ENCODE measurements at places on chromosomes 1 and 21.

DNA sequence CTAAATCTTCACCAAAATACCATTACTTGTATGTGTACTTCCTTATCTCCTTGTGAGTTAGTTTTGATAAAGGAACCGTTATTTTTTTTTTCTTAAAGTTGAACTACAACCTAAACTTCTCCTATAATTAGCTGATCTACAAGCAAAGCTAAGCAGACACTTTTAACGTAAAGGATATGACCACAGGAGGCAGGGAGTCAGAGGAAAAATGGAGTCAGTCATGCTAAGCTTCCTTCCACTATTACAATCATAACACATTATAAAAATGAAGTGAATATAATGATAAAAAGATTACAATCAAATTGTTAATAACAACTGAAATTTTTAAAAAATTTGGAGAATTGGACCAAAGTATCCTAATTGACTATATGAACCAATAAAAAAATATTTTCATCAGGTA lies 892.6 kb downstream of the KCNT2 start:
- no peak for DNase-seq

DNA sequence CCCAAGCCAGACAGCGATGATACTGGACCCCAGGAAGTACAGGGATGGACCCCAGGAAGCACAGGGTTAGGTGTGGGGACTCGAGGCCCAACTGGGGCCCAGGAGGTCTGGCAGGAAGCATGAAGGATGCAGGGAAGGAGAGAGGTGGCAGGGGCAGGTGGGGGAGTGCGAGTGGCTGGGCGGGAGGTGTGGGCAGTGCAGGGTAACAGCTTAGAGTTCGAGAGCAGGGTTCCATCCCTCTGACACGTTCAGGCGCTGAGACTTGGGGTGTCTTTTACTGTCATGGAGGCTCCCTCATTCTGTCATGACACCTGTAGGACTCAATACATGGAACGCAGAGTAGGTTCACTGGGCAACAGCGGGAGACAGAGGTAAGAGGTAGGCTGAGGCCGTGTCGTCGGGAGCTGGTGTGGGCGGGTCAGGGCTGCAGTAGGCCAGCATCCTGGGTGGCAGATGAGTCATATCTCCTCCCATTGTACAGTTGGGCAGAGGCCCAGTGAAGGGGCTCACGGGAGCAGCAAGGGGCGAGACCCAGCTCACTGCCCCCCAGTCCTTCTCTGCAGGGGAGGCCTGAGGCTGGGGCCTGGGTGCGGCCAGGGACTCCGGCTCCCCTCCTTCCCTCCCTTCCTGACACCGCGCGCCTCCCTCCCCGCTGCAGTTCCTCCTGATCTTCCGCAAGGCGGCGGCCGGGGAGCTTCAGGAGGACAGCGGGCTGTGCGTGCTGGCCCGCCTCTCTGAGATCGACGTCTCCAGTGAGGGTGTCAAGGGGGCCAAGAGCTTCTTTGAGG lies 11.6 kb upstream of the CTRC start:
- no peak for DNase-seq

DNA sequence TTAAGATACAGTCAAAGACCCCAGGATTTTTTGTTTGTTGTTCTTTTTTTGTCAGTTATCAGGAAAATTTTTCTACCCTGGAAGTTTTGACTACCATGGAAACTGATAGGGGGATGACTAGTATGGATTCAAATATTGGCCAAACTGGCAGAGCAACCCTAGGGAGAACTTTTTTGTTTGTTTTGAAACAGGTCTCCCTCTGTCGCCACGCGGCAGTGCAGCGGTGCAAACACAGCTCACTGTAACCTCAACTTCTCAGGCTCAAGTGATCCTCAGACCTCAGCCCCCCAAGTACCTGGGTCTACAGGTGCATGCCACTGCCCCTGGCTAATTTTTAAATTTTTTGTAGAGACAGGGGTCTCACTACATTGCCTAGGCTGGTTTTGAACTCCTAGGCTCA lies 46.6 kb downstream of the TOR3A start:
- DNase-seq = no peak

DNA sequence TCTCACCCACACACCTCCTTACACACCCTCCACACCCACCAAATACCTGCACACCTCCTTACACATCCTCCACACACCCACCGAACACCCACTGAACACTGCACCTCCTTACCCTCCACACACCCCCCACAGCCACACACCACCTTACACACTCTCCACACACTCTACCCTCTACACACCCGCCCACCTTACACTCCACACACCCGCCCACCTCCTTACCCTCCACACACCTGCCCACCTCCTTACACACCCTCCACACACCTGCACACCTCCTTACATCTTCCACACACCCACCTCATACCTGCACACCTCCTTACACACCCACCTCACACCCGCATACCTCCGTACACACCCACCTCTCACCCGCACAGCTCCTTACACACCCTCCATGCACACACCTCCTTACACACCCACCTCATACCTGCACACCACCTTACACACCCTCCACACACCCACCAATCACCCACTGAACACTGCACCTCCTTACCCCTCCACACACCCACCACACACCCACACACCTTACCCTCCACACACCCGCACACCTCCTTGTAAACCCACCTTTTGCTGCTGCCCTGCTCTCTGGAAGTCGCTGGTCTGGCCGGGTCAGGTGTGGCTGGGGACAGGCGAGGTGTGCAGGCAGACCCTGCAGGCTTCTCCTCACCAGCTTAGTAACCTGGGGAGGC lies 38.5 kb downstream of the COQ8A start:
- DNase-seq = no peak

GRCh38 chr1:230281556-230281955 lies 144.6 kb downstream of the PGBD5 start:
- DNase-seq = no peak

DNA sequence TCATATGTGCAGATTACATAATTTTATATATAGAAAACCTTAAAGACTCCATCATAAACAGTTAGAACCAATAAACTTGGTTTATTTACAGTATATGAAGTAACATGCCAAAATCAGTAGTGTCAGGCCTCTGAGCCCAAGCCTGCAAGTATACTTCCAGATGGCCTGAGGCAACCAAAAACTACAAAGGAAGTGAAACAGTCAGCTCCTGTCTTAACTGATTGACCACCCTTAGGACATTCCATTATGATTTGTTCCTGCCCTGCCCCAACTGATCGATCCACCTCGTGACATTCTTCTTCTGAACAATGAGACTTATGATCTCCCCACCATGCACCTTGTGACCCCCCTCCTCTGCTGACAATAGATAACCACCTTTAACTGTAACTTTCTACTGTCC lies 630.3 kb downstream of the AMY1C start:
- no peak for DNase-seq

GRCh38 chr1:238648751-238649150 lies 737.6 kb upstream of the CHRM3 start:
- no peak for DNase-seq

DNA sequence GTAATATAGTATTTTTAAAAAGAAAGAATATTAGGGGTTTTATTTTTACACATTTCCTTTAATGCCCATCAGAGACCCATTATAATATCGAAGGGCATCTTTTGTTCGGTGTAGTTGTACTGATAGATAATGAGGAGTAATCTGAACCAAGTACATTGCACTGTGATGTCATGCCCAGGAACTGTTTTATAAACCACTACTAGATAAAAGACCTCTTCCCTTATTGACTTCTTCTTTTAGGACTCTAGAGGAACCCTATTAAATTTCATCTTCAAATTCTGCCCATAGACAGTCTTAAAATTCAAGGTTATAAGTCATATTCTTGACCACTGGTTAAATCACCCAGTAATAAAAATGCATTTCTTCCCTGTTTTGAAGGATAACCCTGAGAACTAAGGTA lies 206.5 kb downstream of the NRIP1 start:
- DNase-seq = no peak

- no peak for DNase-seq
These were observed 26.8 kb downstream of the ELK4 start for GRCh38 chr1:205604825-205605505.

Measured in AG09309 (cell line).